Urinary bladder (tissue), 4 donors: ENCODE measurements at places on chromosomes 2 and 18. TPM values are rescaled to one million over a fixed set of nuclear protein-coding genes. Genes with fewer than 3 reads are reported as not detected.

ANKRD30B gene
- total RNA-seq = not detected

HMSD gene
- 0.11 TPM for total RNA-seq

LIMS4 gene
- not detected for total RNA-seq

CROCC2 gene
- not detected for total RNA-seq

MYCN gene
- total RNA-seq = 3.3 TPM

MATN3 gene
- total RNA-seq = 1.1 TPM

CTNNA2 gene
- total RNA-seq = 14.0 TPM

APLF gene
- 15.9 TPM for total RNA-seq

PRSS56 gene
- not detected for total RNA-seq

RBM43 gene
- 14.7 TPM for total RNA-seq

IL36B gene
- not detected for total RNA-seq

REG1B gene
- not detected for total RNA-seq

GRHL1 gene
- 15.9 TPM for total RNA-seq

PAIP2B gene
- total RNA-seq = 7.6 TPM

C2orf66 gene
- 0.32 TPM for total RNA-seq

SCYGR4 gene
- total RNA-seq = not detected

ATP6V1C2 gene
- 0.21 TPM for total RNA-seq

RBFA gene
- 33.3 TPM for total RNA-seq

LRP1B gene
- 13.3 TPM for total RNA-seq

THSD7B gene
- total RNA-seq = 4.0 TPM

GPR17 gene
- total RNA-seq = 0.11 TPM

PCARE gene
- 0.16 TPM for total RNA-seq

FOXD4L1 gene
- total RNA-seq = not detected

CELF4 gene
- total RNA-seq = 0.79 TPM

IL1RN gene
- 6.7 TPM for total RNA-seq

ZNF407 gene
- 40.8 TPM for total RNA-seq

COBLL1 gene
- 51.8 TPM for total RNA-seq

CTAGE1 gene
- total RNA-seq = not detected

SERPINB3 gene
- 0.16 TPM for total RNA-seq

FBXO41 gene
- 0.32 TPM for total RNA-seq

PTPN2 gene
- total RNA-seq = 36.9 TPM

GAD1 gene
- total RNA-seq = 0.85 TPM

EGR4 gene
- not detected for total RNA-seq
